ENCODE measurements at places on chromosomes 6 and 20.

GRCh38 chr6:21390532-21391213 lies 202.9 kb upstream of the SOX4 start:
- DNase-seq = no peak

- no peak for DNase-seq
Observed at GRCh38 chr20:37335642-37336368, 10.1 kb upstream of the SRC start.

- DNase-seq = no peak
Observed at GRCh38 chr6:84643778-84644177, 120.6 kb downstream of the TBX18 start.

DNA sequence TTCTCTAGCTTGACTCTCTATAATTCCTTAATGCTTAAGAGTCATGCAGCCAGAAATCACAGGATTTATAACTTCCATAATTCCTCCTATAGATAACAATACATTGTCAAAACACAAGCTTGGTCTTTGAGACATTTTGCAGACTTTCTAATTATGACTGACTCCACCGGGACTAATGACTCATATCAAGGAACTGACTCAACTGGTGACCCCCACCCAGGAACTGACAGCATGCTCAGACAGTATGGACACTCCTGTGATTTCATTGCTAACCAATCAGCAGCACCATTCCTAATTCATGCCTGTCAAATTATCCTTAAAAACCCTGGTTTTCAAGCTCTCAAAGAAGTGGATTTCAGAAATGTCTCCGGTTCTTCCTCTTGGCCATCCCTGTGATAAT lies 670.5 kb upstream of the IMPG1 start:
- no peak for DNase-seq

DNA sequence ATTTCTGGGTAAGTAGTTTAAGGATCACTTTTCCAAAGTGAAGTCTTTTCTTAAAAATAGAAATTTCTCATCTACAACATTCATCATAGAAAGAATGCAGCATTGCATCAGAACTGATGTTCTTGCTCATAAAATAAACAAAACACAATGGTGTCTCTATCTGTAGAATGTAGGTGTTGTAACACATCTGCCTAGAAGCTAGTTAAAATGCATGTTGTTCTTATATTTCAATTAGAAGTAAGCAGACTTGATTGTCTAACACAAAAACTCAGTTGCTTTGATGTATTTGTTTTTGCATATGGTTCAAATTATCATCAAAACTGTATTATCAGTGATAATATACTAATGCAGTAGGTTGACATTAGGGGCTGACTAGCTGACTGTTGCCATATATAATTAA lies 654.7 kb upstream of the FLRT3 start:
- no peak for DNase-seq

GRCh38 chr6:49118478-49118877 lies 344.6 kb downstream of the MMUT start:
- no peak for DNase-seq

- no peak for DNase-seq
Observed at GRCh38 chr20:46849751-46850150, 44.9 kb upstream of the EYA2 start.

- no peak for DNase-seq
Observed at GRCh38 chr6:38113825-38114576, 294.5 kb downstream of the ZFAND3 start.

DNA sequence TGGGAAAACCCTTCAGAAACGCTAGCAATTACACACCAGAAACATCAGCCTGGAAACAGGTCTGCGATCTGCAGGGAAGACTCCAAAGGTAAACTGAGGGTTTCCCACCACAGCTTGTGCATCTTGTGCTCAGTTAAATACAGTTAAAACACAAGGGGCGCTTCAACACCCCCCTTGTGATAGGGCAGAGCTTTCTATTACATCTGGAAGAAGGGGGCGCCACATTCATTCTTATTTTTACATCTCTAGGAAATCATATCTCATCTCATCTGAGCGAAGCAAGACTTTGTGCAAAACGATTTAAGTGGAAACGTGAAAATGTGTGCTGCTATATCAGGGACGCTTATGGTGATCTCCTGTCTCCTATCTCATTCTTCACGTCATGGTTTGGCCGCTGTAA lies 58.5 kb downstream of the PRND start:
- DNase-seq = no peak

GRCh38 chr6:49579649-49580048 lies 29.2 kb downstream of the C6orf141 start:
- DNase-seq = no peak

GRCh38 chr6:113909224-113909856 lies 52.2 kb downstream of the MARCKS start:
- peak; percentile 19 for DNase-seq

- no peak for DNase-seq
Observed at GRCh38 chr6:139857143-139857542, 482.7 kb upstream of the CITED2 start.

GRCh38 chr6:107354451-107354850 lies 104.9 kb downstream of the PDSS2 start:
- no peak for DNase-seq

- DNase-seq = peak; percentile 3
Observed at GRCh38 chr6:31784098-31784925, 7.2 kb upstream of the VWA7 start.

DNA sequence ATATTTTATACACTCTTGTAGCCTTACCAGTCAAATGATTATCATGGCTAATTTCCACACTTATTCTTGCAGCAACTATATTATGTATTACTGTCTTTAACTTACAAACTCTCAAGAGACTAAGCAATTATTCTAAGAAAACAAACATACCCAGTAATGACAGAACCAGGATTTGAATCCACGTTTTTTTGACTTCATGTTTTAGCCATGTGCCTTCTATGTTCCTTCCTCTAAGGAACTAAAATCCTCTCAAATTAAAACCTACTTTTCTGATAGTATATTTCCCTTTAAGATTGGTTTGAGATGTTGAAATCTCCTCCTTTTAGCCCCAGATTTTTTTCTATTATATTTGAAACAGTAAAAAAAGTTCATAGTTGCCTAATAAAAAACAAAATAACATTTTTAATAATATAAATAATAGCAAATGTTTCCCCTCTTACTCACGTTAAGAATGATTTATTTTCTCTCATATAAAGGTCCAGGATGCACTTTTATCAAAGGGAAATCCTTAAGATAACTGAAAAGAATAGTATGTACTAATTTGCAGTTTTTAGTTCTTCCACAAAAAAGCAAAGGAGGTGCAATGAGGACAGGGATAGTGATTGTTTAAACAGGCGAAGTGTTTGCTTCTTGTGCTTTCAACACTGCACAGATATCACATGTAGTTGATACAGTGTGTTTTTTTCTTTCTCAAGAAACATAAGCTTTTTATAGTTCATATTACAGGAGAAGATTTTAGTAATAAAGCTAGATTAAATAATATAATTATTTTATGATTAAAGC lies 54.0 kb downstream of the VTA1 start:
- DNase-seq = no peak

DNA sequence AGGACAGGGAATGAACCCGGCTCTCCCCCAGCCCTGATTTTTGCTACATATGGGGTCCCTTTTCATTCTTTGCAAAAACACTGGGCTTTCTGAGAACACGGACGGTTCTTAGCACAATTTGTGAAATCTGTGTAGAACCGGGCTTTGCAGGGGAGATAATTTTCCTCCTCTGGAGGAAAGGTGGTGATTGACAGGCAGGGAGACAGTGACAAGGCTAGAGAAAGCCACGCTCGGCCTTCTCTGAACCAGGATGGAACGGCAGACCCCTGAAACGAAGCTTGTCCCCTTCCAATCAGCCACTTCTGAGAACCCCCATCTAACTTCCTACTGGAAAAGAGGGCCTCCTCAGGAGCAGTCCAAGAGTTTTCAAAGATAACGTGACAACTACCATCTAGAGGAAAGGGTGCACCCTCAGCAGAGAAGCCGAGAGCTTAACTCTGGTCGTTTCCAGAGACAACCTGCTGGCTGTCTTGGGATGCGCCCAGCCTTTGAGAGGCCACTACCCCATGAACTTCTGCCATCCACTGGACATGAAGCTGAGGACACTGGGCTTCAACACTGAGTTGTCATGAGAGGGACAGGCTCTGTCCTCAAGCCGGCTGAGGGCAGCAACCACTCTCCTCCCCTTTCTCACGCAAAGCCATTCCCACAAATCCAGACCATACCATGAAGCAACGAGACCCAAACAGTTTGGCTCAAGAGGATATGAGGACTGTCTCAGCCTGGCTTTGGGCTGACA lies 28.8 kb upstream of the ZBP1 start:
- no peak for DNase-seq

DNA sequence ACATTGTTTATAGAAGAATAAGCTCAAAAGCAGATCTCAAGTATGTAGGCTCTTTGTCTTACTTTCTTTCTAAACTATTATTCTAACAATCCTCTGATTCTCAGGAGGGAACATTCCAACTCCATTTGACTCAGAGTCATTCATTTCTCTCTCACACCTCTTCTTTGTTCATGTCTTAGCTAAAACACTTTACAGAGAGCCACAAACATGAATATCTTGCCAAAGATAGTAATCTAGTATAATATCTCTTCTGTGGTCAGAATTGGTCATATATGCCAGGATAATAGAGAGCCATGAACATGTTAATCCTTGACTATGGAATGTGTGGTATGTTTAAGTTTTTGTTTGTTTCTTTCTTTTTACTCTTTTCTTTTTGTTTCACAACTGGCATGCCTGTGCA lies 456.0 kb upstream of the PTCHD4 start:
- no peak for DNase-seq

- no peak for DNase-seq
Observed at GRCh38 chr6:166772518-166772917, 145.5 kb upstream of the RPS6KA2 start.

- no peak for DNase-seq
Observed at GRCh38 chr6:157982102-157982562, 469 bp downstream of the SYNJ2 start.

DNA sequence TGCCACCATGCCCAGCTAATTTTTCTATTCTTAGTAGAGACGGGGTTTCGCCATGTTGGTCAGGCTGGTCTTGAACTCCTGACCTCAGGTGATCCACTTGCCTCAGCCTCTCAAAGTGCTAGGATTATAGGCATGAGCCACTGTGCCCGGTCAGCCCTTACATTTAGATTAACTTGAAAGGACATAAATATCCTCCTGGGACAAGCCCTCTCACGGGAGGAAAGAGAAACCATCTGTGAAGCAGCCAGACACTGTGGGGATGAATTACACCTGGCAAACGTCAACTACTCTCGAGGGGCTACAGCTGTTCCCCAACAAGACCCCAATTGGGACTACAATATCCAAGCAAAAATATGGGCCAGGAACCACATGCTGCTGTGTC lies 32.7 kb upstream of the SAMHD1 start:
- no peak for DNase-seq

DNA sequence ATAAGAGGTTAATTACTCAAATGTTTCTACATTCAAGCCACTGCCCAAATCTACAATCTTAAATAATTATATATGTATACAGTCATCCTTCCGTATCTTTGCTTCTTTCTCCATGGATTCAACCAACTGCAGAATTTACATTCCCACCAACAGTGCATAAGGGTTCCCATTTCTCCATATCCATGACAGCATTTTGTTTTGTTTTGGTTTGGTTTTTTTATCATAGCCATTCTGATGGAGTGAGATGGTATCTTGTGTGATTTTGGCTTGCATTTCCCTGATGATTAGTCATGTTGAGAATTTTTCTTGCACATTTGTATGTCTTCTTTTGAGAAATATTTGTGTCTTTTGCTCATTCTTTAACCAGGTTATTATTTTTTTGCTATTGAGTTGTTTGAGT lies 198.5 kb downstream of the C6orf118 start:
- DNase-seq = no peak

DNA sequence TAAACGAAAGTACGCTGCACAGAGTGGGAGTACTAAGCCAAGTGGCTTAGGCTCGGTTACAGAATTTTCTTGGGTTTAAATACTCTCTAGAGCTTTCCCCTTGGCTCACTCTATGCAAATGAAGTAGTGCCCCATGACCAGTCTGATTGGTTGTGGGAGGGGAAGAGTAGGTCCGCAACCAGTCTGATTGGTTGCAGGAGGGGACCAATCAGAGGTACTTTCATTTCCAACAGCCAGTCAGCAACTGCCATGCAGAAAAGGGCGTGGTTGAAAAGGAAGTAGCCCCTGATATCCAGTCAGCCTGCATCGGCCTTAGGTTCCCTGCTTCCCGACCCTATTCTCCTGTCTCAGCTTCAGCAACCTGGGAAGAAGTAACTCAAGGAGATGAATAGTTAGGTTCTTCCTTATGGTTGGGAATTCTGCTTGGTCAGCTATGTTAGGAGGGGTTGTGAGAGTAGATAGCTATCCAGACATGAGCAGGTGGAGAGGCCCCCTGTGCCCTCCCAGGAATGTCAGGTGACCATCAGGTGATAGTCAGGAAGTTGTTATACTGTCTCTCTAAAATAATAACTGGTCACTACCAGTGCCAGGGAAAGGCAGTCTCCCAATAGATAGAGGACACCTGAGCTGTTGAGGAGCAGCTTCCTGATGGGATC lies 57.4 kb downstream of the FARS2 start:
- no peak for DNase-seq

- DNase-seq = no peak
Observed at GRCh38 chr20:60233018-60233630, 274.9 kb downstream of the CDH26 start.

DNA sequence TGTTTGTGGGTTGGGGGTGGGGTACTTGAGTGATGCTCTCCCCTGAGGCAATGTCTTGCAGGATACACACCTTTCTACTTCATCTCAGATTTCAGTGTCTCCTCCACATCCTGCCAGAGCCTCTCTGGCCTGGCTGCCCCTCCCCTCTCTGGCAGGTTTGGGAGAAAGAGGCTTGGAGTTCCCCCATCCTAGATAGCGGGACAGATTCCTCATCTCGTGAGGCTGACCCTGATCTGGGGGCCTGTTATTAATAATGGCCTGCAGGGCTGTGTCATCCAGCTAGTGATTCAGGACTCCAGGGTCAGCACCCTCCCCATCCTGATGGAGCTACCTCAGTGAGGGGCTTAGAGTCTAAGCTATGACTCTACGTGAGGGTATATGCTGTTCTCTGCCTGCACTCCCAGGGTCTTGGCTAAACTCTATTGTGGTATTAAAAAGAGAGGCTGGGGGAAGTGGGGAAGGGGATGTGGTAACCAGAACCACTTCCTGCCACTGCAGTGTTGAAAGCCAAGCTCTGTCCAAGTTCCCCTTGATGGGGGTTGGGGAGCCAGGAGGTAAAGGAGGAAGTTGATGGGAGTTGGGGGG lies 3.7 kb upstream of the MMP9 start:
- no peak for DNase-seq

DNA sequence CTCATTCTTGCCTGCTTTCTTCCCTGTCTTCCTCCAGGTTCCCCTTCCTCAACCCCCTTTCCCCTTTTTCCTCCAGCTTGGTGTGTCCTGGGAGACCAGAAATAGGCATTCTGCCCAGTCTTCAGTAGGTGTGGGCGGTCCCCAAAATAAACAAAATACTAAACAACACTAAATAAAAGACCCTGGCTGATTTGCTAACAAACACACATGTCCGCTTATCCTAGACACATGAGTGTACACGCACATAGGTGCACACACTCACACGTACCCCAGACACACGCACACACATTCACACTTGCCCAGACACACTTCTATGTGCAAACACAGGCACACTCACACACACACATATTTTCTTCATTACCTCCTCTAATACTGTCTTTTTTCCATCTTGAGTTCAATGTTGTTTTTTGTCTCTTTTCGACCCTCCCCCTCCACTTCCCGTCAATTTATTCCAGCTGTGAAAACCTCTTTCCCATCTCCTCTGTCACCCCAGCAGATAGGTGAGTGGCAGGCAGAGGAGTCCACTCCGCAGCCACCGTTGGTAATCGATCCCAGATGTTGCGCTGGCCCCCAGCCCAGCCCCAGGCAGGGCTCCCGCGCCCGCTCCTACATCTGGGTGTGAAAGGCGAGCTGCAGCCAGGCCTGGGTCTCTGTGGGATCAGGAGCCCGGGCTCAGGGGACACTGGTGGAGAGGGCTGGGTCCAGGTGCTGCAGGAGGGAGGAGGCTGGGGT lies 56.9 kb upstream of the FOXP4 start:
- no peak for DNase-seq

Measured in GM12892 (cell line).